ENCODE measurements at places on chromosomes 6 and 20.

DNA sequence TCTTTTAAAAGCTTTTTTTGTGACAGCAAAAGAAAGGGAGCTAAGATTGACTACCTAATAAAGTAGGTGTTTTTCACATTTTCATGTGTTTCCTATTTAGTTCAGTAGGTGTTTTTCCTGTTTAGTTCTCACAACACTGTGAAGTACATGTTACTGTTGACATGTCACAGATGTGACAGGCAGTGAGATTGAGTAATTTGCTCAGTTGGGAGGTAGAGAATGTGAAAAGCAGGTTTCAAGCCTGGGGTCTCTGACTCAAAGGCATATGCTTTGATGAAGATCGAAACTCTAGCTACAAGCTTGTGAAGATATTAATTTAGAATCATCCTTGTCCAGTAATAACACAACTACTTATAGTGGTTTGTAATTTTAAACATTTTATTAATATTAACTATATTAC, 43.1 kb downstream of the SLX4IP start:
- DNase-seq = no peak

DNA sequence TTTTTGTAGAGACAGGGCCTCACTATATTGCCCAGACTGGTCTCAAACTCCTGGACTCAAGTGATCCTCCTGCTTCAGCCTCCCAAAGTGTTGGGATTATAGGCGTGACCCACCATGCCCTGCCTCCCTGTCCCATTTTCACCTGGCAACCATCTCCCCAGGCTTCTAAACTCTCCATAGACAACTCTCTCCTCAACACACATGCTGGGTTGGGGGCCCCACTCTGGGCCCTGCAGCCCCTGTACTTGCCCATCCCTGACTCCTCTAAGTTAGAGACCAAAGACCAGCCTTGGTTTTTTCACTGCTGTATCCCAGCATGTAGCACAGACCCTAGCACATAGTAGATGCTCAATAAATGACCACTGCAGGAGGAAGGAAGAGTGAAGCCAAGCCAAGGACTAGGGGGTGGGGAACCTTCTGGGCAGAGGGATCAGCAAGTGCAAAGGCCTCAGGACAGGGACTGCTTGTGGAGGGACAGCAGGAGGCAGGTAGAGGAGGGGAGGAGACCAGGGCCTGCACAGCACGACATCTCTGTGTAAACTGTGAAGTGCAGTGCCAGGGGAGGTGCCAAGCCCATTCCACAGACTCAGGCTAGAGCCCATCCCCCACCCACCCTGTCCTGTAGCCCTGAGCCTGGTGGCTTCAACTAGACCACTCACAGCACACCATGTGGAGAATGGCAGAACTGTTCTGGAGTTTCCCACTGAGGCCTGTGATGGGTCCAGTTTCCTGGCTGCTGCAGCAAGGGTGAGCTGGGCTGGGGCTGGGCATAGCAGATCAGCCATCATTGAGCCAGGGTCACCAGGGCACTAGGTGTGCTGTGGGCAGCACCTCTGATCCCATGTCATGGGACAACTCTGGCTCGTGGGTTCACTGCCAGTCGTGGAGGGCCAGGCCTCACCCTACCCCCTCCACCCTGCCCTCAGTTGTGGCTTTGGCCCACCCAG, 3.4 kb upstream of the SRC start:
- DNase-seq = peak; percentile 37

DNA sequence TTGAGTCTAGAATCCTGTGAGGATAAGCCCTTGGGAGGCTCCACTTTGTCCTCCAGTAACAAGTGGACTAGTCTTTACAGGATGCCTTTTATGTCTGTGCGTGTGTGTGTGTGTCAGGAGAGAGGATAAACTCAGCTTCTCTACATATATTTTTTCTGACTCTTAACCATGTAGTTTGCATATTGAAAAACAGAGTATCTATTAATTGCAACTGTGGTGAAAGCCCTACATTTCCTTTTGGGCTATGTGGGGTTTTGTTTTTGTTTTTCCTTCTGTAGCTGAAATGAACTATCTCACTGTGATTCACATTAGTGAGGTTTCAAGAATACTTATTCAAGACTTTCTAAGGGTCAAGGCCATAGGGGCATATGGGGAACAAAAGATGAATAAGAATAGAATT, 17.7 kb downstream of the TPBG start:
- no peak for DNase-seq

DNA sequence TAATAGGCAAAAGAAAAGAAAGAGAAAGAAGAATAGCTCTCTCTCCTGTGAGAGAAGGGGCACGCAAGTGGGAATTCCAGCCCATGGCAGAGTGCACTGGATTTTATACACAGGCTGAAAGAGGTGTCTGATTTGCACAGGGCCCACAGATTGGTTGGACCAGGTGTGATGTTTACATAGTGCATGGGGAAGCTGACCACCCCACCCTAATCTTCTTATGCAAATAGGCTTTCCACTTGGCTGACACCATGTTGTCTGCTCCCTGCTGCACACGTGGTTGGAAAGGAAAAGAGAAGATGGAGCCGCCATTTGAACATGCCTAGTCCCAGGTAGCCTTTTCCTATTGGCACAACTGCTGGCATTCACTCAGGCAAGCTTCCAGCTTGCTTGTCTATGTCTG, 20.2 kb downstream of the MICA start:
- no peak for DNase-seq

DNA sequence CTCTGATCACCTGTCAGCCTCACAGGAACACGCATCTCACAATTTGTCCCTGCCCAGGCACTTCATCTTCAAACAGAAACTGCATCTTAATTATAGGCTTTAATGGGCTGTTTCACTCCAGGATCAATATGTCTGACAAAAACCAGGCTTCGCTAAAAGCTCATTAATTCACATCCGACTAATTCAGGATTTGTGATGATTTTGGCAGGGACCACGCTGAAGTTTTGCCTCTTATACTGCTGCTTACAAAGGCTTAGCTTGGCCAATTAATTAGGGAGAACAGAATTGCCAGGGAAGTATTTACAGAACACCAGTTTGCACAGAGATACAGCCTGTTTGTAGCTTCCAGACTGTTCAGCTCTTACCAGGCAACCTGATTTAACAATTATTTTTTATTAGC, 541.0 kb upstream of the SPTLC3 start:
- no peak for DNase-seq

DNA sequence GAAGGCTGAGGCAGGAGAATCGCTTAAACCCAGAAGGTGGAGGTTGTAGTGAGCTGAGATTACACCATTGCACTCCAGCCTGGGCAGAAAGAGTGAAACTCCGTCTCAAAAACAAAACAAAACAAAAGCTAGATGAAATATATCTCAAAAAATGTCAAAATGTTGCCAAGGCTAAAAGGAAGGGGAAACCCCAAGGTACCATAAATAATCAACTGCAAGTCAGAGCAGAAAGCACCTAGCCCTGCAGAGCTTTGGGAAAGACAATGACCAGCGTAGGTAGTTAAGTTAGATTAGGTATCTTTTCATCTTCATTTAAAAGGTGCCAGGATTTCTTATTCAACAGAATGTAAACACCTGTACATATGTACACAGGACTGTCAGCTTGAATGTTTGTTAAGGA, 33.0 kb downstream of the AKIRIN2 start:
- DNase-seq = no peak

DNA sequence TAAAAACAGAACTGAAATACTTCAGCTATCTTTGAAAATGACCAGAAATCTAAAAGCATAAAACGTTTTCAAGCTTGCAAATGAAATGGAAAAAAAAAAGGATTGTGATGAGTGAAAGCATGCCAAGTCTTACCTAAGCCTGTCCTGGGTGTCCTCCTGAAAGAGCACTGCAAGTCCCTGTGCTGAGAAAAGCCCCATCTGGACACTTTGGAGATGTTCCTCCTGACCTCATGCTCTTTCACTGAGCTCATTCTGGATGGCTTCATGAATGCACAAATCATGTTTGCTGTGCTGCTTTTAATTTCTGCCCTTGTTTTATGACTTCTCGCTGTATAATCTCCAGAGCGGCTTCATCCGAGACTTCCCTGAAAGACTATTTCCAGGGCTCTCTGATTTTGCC, 136.0 kb downstream of the SOD2 start:
- DNase-seq = no peak

All from EH (cell line).